ENCODE measurements at places on chromosomes 5 and 9. TPM values are rescaled to one million over a fixed set of nuclear protein-coding genes. Genes with fewer than 3 reads are reported as not detected.

- no peaks in the 10 kb centered on the region for H3K36me3 ChIP-seq
- peaks cover 6% of the 10 kb centered on the region for H3K27me3 ChIP-seq
- H3K27ac ChIP-seq = no peak overlapping the region
- DNase-seq = no peak
- peak overlapping the region; percentile 29 for H3K4me3 ChIP-seq
- peaks cover 45% of the 10 kb centered on the region for H3K4me1 ChIP-seq
Measured at GRCh38 chr5:2755681-2756171, 4.2 kb upstream of the IRX2 start.

DNA sequence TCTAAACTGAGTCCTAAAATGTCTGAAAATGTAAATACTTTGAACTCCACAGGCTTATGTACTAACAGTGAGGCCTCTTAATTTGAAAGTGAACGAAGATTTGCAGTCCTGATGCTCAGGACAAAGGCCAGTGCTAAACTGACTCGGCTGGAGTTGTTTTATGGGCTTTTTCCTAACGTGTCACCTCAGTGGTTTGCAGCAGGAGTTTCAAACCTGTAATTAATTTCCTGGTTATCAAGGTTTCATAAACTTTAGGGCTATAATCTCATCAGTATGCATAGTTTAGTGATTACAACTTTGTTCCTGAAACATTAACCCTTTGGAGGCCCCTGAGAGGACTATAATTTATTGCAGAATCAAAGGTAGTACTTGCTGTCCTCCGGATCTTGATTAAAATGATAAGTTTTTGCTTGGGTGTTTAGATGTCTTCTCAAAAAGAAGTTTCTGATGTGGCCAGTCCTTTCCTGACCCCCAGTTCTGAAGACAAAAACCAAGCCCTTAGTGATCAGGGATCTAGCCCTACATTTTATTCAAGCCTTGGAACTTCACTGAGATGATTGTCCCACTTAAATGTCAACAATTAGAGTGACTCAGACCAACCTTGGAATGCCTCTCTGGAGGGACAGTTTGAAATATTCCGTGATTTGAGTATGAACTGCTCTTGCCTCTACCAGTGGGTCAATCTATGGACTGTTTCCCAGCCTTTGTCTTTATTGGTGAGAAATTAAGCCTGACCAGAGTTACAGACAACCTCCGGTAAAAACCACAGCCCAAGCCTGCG, 11.1 kb upstream of the S100Z start:
- no peak for DNase-seq
- no peak overlapping the region for H3K27ac ChIP-seq
- no peak overlapping the region for H3K4me3 ChIP-seq

- no peak overlapping the region for H3K27ac ChIP-seq
- H3K4me1 ChIP-seq = no peaks in the 10 kb centered on the region
- H3K27me3 ChIP-seq = no peaks in the 10 kb centered on the region
- H3K36me3 ChIP-seq = no peaks in the 10 kb centered on the region
- DNase-seq = no peak
Measured at GRCh38 chr5:165227515-165227914, 1722.1 kb downstream of the MAT2B start.

DNA sequence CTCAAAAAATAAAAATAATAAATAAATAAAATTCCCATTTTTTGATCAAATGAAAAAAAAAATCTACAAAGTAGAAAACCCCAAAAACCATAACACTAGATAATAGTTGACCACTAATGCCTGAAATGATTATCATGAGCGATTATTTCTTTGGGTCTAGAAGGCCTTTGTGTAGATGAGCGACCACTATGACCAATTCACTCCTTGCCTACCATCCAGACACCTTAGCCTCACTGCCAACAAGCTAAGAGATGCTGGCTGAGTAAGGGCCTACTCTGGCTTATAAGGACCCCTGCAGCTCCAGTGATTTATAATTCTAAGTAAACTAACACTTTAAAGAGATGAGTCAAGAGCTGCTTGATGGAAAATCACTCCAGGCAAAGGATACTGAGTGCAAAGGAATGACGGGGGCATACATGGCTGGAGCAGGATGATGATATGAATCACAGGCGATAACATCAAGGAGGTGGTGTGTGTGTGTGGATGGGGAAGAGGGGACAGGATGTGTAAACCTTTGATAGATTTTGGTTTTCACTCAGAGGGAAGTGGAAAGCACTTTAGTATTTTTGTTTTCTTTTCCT, 4.8 kb upstream of the F2RL1 start:
- no peaks in the 10 kb centered on the region for H3K27me3 ChIP-seq
- DNase-seq = no peak
- no peaks in the 10 kb centered on the region for H3K36me3 ChIP-seq
- peaks cover 8% of the 10 kb centered on the region for H3K4me1 ChIP-seq
- H3K4me3 ChIP-seq = no peak overlapping the region

Gene SLC1A3
- total RNA-seq = 18.9 TPM

GRCh38 chr5:149679876-149680809, 50.0 kb upstream of the PPARGC1B start:
- no peak overlapping the region for H3K27ac ChIP-seq
- H3K4me3 ChIP-seq = no peak overlapping the region
- no peaks in the 10 kb centered on the region for H3K27me3 ChIP-seq
- no peaks in the 10 kb centered on the region for H3K36me3 ChIP-seq
- no peak for DNase-seq
- no peaks in the 10 kb centered on the region for H3K4me1 ChIP-seq

GRCh38 chr9:104617418-104617817, 586 bp downstream of the OR13C9 start:
- no peak for DNase-seq
- H3K36me3 ChIP-seq = no peaks in the 10 kb centered on the region
- no peak overlapping the region for H3K27ac ChIP-seq
- H3K27me3 ChIP-seq = no peaks in the 10 kb centered on the region
- H3K4me3 ChIP-seq = no peak overlapping the region

DNA sequence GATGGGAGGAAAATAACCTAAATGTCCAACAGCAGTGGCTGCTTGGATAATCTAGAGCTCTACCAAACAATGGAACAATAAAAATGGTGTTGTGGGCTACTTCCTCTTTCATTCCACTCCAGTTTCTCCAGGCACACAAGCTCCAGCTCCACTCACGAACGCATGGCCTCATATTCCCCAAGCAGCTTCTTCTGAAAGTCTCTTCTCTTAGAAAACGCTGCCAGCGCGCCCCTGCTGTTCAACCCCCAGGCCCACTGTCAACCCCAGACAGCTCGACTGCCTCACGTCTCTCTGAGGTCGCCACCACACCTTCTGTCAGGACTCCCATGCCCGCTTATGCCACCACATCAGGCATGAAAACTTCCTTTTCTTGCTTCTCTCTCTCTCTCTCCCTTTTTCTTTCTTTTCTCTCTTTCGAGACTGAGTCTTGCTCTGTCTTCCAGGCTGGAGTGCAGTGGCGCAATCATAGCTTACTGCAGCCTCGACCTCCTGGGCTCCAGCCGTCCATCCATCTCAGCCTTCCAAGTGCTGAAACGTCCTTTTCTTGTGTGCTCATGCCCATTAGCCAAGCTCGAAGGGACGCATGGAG, 16.2 kb downstream of the OR2V2 start:
- no peak overlapping the region for H3K4me3 ChIP-seq
- no peaks in the 10 kb centered on the region for H3K27me3 ChIP-seq
- no peak overlapping the region for H3K27ac ChIP-seq
- H3K4me1 ChIP-seq = peaks cover 7% of the 10 kb centered on the region

All from vagina (tissue), 2 donors.